ENCODE measurements at places on chromosomes 6 and 20. TPM values are rescaled to one million over a fixed set of nuclear protein-coding genes. Genes with fewer than 3 reads are reported as not detected.

The PGC gene
- polyA plus RNA-seq: not detected

GRCh38 chr6:89085409-89086205, 5.1 kb downstream of the PNRC1 start:
- DNase-seq: no peak

DNA sequence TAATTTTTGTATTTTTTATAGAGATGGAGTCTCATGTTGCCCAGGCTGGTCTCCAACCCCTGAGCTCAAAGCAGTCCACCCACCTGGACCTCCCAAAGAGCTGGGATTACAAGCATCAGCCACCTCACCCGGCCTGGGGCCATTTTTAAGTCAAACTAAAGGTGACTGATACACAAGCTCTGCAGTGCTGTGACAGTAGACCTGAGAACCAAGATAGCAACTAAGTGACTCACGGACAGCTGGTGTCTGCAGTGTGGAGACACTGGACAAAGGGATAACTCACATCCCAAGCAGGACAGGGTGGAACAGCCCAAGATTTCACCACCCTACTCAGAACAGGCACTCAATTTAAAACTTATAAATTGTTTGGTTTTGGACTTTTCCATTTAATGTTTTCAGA, 402.5 kb downstream of the CD83 start:
- no peak for DNase-seq

GRCh38 chr20:63497138-63497945, 1.5 kb downstream of the EEF1A2 start:
- no peak for DNase-seq

GRCh38 chr6:70847106-70848084, 109.5 kb downstream of the B3GAT2 start:
- no peak for DNase-seq

DNA sequence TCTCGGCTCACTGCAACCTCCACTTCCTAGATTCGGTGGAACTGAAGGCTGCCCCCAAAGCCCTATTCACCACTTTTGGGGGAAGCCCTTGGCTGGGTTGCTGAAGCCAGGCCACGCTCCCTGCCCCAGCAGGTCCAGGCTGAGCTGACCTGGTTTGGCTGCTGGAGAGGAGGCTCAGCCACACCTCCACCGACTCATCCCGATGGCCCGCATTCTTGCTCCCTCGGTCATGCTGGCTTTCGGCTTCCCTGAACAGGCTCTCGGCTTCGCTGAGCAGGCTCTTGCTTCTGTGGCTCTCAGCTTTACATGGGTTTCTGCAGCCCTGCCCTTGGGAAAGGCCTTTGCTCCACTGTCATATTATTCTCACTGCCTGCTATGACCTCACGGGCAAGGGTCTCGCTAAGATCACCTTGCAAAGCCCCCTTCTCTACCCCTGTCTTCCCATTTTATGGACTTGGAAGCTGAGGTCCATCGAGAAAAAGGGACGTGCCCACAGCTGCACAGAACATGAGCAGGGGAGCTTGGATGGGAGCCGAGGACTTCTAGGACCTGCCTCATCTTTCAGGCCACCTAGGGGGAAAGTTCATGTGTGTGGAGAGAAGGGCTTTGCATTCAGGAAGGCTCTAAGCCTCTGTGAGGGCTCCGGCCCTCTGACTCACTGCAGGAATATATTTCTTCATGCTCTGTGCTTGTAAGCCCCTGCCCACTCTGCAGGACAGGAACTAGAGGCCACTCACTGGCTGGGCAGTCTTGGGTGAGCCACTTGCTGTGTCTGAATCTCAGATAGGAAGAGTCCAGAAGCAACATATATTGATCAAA, 15.6 kb downstream of the ARHGAP40 start:
- no peak for DNase-seq
